T-cell (primary cell): ENCODE measurements at places on chromosomes 2 and 18. TPM values are rescaled to one million over a fixed set of nuclear protein-coding genes. Genes with fewer than 3 reads are reported as not detected.

GRCh38 chr18:42743373-42744138, 371.9 kb downstream of the RIT2 start:
- H3K4me3 ChIP-seq = no peak overlapping the region
- H3K27ac ChIP-seq = no peak overlapping the region
- no peak for DNase-seq

- no peaks in the 10 kb centered on the region for H3K36me3 ChIP-seq
- H3K4me3 ChIP-seq = no peak overlapping the region
- H3K27me3 ChIP-seq = no peaks in the 10 kb centered on the region
- no peak overlapping the region for H3K27ac ChIP-seq
- no peaks in the 10 kb centered on the region for H3K4me1 ChIP-seq
- no peak for DNase-seq
Measured at GRCh38 chr2:9378433-9379390, 44.6 kb downstream of the ITGB1BP1 start.

ACKR3 gene
- total RNA-seq = 5.9 TPM

DNA sequence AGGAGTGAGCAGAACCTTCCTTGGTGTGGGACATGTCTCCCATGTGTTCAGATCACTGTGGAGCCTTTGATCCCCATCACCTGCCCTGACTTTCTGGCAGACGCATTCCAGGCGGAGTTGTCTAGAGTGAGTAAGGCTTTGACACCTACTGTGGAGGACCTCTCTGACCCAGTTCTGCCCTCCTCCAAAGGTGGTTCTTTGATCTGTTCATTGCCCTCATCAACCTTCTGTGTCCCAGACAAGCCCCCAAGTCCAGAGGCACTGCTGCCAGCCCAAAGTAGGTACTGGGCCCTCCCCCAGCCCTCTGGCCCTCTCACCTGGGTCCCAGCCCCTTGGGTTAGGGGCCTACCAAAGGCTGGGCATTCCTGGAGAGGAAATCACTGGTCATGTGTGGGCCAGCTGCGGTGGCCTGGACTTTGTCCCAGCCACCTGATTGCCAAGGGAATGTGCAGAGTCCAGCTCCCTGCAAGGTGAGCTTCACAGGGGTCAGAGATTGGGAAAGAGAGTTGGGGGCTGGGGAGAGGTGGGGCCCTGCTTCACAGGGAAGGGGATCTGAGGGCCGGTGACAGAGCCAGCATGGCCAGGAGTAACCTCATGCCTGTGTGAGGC, 12.1 kb upstream of the FAHD2A start:
- peaks cover 8% of the 10 kb centered on the region for H3K4me1 ChIP-seq
- peaks cover 41% of the 10 kb centered on the region for H3K27me3 ChIP-seq
- DNase-seq = no peak
- no peaks in the 10 kb centered on the region for H3K36me3 ChIP-seq
